ENCODE measurements at places on chromosomes 6 and 20.

DNA sequence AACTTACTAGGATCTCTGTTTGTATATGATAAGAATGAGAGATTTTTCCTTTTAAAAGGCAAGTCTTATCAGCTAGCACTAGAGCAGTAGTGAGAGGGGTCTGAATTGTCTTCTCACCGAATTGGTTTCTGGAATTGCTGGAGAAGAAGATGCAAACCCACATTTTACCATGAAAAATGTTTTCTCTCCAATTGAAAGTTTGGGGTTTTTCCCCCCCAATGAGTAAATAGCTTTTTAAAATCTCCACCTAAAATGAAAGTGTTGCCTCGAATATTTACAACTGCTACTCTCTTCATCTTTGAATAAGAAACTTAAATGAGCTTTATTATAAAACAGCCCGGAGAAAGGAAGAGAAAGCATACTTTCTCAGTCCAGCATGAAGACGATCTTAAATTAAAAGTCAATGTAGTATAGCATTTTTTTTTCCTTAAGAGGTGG is 1.8 kb downstream of the TCF21 start:
- no peak for DNase-seq

GRCh38 chr6:119541132-119541905 is 191.8 kb upstream of the MAN1A1 start:
- no peak for DNase-seq

DNA sequence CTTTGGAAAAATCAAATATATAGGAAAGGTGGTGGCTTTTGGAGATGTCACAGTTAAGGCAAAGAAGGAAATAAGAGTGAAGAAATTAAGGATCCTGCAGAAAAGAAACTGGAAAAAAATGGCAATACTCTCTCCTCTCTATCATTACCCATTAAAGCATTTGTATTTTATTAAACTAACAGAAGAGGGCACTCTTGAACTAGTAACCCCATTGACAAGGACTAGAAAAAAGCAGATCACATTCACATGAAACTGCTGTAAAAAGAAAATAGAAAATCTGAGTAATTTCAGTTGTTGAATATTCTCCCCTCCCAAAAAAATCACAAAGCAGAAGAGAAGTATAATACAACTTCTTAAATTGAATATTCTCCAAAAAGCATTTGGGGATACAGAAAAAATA is 104.1 kb upstream of the SLC35B3 start:
- no peak for DNase-seq

GRCh38 chr6:51060262-51060762 is 241.6 kb downstream of the TFAP2B start:
- no peak for DNase-seq

DNA sequence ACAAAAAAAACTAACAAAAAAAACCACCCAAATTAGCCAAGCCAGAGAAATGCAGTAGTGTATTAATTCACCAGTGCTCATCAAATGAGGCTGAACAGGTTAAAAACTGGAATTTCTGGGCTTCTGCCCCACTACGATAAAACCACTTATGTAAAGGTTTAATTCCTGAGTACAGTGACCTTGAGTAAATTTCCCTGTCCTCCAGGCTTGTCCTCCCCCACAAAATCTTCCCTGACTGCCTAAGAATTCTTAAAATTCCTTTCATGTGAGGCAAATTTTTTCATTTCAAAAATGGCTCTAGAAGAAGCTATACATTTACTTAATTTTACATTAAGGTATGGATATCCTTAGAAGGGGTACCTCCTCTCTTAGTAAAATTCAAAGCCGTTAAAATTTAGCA is 80.1 kb upstream of the ID4 start:
- DNase-seq = no peak

GRCh38 chr20:63080811-63081210 is 74.0 kb upstream of the BHLHE23 start:
- no peak for DNase-seq

DNA sequence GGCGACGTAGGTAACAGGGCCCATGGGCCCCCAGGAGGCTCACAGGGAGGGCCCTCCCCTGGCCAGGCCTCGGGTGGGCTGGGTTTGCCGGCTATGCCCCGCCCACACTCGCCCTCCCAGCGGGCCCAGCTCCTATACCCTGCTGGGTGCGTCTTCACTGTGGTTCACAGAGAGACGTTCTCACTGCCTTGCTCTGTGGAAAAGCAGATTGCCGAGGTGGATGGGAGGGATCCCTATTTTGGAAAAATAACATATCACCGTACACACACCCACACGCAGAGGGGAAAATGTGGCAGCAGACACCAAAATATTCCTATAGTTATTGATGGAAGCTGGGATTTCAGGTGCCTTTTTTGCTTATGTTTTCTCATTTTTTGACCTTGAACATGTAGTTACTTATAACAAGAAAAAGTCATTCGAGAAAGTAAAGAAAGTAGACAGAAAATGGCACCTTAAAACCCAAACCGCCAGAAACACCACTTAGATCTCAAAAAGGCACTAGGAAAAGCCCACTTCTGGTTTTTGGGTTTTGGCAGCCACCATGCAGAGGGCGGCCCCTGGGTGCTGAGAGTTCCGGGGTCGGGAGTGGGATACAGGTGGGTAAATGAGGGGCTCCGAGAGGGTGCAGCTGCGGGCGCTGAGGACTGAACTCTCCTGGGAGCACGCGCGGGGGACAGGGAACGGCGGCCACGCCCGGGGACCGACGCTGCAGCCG is 49.4 kb downstream of the TMEM242 start:
- peak; percentile 40 for DNase-seq

- DNase-seq = no peak
Observed at GRCh38 chr6:166365806-166366205, 16.9 kb downstream of the MPC1 start.

GRCh38 chr6:166751051-166751595 is 124.1 kb upstream of the RPS6KA2 start:
- no peak for DNase-seq

DNA sequence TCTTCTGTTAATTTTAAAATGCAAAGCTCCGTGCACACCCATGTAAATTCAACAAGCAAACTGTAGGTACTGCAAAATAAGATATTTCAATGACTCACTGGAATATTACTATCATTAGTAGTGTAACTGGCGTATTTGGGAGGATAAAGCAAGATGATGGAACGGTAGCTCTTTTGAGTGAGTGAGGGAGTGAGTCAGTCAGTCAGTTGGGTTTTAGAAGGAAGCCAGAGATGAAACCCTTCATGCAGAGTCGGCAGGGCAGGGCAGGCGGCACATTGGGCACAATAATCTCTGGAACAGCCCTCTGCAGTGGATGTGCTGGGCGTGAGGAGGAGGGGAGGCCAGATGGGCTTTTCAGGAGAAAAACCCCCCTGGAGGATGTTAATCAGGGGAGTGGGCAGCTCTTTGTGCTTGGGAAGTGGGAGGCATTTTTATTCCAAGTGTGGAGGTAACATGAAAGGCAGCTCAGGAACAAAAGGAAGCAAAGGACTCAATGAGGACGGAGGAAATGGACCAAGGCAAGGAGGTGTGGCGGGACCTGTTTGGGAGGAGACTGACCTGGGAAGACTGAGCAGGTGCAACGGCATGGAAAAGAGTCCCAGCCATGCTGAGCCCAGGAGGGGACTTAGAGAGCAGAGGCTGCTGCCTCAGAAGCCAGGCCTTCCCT is 171.2 kb downstream of the ZDHHC14 start:
- no peak for DNase-seq

- no peak for DNase-seq
Observed at GRCh38 chr20:39676241-39676640, 714.1 kb downstream of the DHX35 start.

- DNase-seq = no peak
Observed at GRCh38 chr6:168124921-168125320, 45.9 kb upstream of the FRMD1 start.

DNA sequence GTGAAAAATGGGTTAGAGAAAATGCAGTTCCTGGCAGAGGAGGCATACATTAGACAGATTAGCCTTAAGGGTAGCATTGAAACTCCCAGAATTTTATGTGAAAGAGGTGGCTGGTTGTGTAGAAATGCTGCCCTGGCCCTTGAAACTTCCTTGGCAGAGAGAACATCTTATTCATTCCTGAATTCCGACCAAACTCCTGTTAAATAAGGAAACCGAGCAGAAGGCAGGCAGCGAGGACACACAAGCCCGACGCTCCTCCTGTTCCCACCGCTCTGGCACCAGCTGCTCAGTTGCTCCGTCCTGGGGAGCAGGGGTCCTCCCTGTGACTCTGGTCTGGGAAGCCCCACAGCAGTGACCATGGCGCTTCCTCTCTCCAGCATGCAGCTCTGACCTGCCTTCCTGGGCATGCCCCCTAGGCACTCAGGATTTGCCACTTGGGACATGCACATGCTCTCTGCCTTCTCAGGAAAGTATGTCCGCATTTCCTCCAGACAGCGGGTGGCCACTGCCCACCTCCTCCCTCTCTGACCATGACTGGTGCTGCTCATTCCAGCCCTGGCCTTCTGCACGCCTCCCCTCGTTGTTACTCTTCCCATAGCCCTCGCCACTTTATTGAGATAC is 35.2 kb upstream of the CLDN20 start:
- no peak for DNase-seq

GRCh38 chr6:143139239-143139784 is 78.6 kb downstream of the AIG1 start:
- no peak for DNase-seq

- DNase-seq = no peak
Observed at GRCh38 chr6:83199863-83200225, 6.7 kb downstream of the RWDD2A start.

DNA sequence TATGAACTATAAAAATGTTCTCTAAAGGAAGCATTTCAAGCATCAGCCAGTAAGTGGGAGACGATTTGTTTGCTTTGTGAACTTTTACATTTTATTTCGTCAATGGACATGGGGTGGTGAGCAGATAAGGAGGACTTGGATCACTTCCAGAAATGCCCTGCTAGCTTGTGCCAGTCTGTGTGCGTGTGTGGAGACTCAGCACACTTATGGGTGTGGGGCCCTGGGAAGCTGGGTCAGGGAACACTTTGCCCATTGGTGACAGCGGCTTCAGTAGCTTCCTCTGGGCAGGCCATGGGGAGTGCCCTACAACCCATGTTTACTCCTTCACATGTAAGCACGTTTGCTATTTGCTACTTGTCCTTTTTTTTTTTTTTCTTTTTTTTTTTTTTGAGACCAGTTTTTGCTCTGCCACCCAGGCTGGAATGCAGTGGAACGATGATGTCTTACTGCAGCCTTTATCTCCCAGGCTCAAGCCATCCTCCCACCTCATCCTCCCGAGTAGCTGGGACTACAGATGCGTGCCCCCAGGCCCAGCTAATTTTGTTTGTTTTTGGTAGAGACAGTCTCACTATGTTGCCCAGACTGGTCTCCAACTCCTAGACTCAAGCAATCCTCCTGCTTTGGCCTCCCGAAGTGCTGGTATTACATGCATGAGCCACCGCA is 24.2 kb downstream of the PRDM1 start:
- no peak for DNase-seq

DNA sequence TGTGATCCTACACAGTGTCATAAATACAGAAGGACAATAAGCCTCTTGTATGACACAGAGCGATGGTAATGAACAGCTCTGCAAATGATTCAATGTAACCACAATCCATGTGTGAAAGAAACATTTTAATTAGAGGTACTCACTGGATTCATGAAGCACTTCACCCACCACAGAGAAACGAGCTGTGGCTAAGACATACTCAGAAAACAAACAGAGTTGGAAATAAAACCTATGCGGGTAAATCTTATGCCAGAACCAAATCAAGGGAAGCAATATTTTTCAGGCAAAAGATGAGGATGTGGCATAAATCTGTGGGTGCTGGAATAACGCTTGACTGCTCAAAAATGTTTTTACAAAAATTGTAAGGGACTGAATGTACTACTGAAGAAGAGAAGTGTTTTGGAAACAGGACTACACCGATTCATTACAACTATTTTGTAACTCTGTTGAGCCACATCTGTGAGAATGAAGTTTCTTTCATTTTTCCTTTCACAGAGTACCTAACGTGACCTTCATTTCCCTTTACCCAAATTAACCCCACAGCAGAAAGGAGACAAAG is 112.1 kb downstream of the WDR27 start:
- DNase-seq = peak; percentile 33

DNA sequence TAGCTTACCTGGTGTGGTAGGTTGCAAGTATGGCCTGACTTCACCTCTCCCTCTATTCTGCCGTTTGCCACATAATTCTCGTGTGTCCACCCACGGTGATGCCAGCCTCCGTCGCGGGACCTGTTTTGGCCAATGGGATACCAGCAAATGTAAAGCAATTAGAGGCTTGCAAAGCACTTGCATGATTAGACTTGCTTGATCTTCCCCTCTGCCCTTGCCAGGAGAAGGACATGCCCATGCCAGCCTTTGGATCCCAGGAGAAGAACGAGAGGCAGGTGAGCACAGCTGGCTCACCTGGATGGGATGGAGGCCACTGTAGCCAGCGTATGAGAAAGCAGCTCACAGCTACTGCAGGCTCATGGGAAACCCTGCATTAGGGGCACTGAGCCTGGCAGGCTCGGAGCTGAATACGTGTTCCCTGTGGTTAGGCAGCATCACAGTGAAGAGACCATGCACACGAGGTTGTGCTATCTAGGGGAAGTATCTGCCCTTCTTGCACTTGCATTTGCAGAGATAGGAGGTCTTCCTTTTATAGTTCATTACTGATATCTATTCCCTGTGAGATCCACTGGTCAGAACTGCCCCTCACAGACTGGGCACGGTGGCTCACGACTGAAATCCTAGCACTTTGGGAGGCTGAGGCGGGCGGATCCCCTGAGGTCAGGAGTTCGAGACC is 62.4 kb downstream of the TMEM242 start:
- no peak for DNase-seq

DNA sequence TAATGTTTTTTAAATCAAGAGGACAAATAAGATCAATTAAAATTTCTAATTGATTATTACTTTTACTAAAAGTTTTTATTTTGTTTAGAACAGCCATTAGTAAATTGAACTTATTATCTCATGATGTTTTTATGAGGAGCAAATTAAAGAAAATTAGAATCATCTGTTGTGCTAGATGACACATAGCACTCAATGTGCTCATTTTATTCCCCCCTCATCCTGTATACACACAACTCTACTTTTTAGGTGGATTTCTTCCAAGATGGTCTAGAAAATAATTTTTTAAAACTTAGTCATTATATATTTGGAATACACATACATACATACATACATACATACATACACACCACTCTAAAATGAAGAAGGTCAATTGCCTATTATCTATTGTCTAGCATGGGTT is 29.3 kb upstream of the TSPYL1 start:
- no peak for DNase-seq

- no peak for DNase-seq
Observed at GRCh38 chr6:71246596-71246995, 42.0 kb upstream of the OGFRL1 start.
